ENCODE measurements at places on chromosomes 1 and 21. TPM values are rescaled to one million over a fixed set of nuclear protein-coding genes. Genes with fewer than 3 reads are reported as not detected.

- H3K27ac ChIP-seq = no peak overlapping the region
- no peak overlapping the region for H3K4me3 ChIP-seq
- no peak for DNase-seq
- no peaks in the 10 kb centered on the region for H3K4me1 ChIP-seq
Measured at GRCh38 chr1:232150770-232151548, 479.0 kb downstream of the SIPA1L2 start.

GRCh38 chr1:20400341-20401177 lies 85.5 kb downstream of the CAMK2N1 start:
- no peaks in the 10 kb centered on the region for H3K36me3 ChIP-seq
- H3K4me3 ChIP-seq = no peak overlapping the region
- H3K27me3 ChIP-seq = no peaks in the 10 kb centered on the region

GRCh38 chr1:51100264-51100880 lies 1.7 kb upstream of the C1orf185 start:
- no peaks in the 10 kb centered on the region for H3K27me3 ChIP-seq
- no peak overlapping the region for H3K4me3 ChIP-seq
- H3K4me1 ChIP-seq = no peaks in the 10 kb centered on the region
- H3K36me3 ChIP-seq = no peaks in the 10 kb centered on the region
- no peak for DNase-seq

- no peaks in the 10 kb centered on the region for H3K36me3 ChIP-seq
- no peaks in the 10 kb centered on the region for H3K4me1 ChIP-seq
- H3K27ac ChIP-seq = no peak overlapping the region
Measured at GRCh38 chr1:65229201-65229600, 80.1 kb upstream of the DNAJC6 start.

DNA sequence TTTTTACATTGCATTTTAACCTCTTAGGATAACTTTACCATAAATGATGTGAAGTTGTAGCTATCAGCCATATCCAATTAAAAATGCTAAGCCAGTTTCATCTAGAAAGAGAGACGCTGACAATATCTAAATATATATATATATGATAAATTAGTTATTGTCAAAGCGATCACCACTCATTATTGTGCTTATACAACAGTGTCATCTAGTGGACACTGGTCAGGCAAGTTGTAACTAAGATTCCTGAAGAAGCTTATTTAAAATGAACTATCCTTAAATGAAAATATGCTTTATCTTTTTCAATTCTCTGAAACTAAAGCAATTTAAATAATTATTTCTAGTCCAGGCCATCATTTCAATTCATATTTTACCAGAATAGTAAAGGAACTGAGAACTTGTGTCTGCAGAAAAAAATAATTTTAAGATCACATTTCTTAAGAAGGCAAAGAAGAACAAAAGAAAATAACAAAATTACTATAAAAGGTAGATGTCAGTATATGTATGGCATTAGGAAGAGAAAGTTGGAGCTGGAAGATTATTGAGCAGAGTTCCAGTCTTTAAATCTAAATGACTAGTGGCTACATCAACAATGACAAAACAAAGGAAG lies 193.3 kb upstream of the SNX7 start:
- no peaks in the 10 kb centered on the region for H3K36me3 ChIP-seq
- no peaks in the 10 kb centered on the region for H3K27me3 ChIP-seq
- DNase-seq = no peak
- no peak overlapping the region for H3K27ac ChIP-seq
- H3K4me1 ChIP-seq = no peaks in the 10 kb centered on the region

DNA sequence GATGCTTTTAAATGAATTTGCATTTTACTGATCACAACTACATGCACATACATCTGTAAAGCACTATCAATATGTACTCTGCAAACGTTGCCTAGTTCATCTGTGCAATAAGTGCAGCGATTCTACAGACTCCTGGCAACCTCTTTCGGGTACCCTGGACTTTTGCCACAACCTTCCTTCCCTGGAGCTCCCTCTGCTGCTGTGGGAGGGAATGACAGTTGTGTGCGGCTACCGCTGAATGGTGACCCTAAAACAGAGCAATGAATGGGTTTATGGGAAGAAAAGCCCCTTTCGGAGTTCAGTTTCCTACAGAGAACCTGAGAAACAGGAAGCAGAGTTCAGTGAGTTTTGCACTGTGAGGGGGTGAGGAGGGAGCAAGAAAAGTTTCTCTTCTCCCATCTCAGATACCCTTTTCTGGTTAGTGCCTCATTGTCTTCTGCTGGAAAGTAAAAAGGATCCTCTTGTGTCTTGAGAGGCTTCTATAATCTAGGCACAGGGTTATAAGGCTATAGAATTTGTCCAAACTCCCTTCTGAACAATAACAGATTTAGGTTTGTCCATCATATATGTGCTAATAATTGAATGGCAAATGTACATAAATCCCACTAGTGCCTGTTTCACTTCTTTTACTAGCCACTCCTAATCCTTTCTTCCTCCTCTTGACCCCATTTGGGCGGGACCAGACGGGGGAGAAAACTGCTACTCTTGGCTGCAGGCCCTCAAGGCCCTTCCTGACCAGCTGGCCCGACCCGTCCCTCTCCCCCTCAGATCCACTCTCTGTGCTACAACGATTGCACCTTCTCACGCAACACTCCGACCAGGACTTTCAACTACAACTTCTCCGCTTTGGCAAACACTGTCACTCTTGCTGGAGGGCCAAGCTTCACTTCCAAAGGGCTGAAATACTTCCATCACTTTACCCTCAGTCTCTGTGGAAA lies 19.8 kb upstream of the SARS1 start:
- H3K27me3 ChIP-seq = no peaks in the 10 kb centered on the region
- DNase-seq = no peak
- no peak overlapping the region for H3K4me3 ChIP-seq
- no peaks in the 10 kb centered on the region for H3K4me1 ChIP-seq

- H3K27ac ChIP-seq = no peak overlapping the region
- no peaks in the 10 kb centered on the region for H3K36me3 ChIP-seq
- no peak overlapping the region for H3K4me3 ChIP-seq
- H3K4me1 ChIP-seq = no peaks in the 10 kb centered on the region
- no peaks in the 10 kb centered on the region for H3K27me3 ChIP-seq
Measured at GRCh38 chr1:160659566-160659965, 12.7 kb upstream of the SLAMF1 start.

DNA sequence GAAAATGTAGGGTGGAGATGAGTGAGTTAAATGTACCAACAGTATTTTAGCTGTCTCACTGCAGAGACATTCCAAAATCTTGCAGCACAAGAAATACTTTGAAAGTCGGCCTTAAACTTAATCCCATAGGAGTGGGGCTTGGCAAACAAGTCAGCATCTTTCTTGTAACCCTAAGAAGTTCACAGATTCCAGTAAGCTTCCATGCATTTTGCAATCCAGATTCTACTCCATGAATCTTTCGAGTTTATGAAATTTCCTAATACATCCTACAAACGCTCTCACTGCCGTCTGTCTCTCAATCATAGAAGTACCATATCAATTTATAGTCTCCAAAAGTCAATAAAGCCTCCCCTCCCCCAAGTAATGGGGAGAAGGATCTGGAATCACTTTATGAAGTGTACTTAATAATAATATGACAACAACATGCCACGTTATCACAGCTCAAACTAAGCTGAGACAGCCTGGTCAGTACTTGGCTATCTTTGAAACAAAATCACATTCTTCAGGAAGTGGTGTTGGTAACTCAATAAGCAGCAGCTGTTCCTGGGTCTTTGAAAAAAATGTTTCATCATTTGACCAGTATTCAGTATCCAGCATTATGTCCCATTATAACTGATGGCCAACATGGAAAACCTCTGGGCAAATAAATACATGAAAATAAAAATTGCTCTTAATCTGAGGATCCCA lies 317.4 kb upstream of the RUNX1 start:
- no peaks in the 10 kb centered on the region for H3K4me1 ChIP-seq
- H3K4me3 ChIP-seq = no peak overlapping the region
- no peak for DNase-seq
- H3K27ac ChIP-seq = no peak overlapping the region

SMIM11 gene
- polyA plus RNA-seq = 6.7 TPM

ELK4 gene
- polyA plus RNA-seq = 4.2 TPM

TMEM54 gene
- polyA plus RNA-seq = 55.2 TPM
